Stimulated activated CD8-positive, alpha-beta memory T cell treated with anti-CD3 and anti-CD28 coated beads, Interleukin-7, amount 100 ng/mL, for 24 hours (primary cell): ENCODE measurements at places on chromosomes 1 and 21.

DNA sequence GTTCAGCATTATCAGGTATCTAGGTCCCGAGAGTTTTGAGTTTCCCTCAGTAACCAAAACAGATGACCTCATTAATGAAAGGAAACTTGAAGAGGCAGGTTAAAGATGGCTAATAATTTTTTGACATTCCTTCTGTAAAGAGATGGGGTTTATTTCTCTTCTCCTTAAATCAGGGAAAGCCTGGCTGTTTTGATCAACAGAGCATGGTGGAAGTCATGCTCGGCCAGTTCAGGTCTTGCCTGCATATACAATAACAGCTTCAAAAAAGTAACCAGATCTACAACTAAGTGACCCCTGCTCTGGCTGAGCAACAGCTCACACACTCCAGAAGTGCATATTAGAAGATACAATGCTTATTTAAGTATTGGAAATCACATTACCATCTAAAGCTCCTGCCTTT, 36.6 kb upstream of the POU2F1 start:
- DNase-seq: no peak

- no peak for DNase-seq
Measured at GRCh38 chr21:39630827-39631226, 18.1 kb downstream of the B3GALT5 start.

DNA sequence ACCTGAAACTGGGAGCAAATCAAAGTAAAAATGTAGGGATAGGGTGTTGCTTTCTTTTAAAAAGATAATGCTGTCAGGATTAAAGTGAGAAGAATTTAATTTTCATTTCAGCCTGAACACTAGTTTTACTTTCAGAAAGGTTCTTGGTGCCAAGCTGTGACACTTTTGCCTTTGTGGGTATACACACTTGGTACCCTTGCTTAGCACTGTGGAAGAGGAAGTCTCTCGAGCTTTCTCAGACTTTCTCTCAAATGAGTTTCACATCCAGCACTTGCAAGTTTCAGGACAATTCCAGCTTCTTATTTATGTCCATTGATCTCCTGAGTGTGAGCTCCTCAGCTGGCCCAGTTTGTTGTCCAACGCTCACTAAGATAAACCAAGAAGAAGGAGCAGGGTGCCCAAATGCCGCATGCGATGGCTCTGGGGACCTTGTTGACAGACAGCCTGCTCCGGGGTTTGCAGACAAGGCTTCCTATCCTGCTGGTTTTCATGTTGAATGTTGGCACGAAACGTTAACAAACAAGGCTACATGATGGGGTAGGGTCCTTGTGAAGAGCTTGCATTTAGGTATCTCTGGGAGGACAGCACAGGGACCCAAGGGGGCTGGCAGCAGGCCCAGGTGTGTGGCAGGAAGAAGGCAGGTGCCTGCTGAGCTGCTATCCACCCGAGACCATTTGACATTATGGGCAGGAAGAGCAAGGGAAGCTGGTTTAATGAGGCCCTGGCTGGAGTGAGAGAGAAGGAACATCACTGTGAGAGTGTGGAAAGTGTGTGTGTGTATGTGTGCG, 79.7 kb downstream of the POFUT2 start:
- no peak for DNase-seq

- no peak for DNase-seq
Measured at GRCh38 chr1:17795081-17795809, 40.1 kb downstream of the ACTL8 start.

- DNase-seq: no peak
Measured at GRCh38 chr1:46817814-46818213, 19.0 kb downstream of the CYP4B1 start.

- DNase-seq: no peak
Measured at GRCh38 chr1:38783640-38784229, 75.8 kb downstream of the RRAGC start.

- no peak for DNase-seq
Measured at GRCh38 chr1:201539561-201540431, 869 bp downstream of the NAV1 start.

DNA sequence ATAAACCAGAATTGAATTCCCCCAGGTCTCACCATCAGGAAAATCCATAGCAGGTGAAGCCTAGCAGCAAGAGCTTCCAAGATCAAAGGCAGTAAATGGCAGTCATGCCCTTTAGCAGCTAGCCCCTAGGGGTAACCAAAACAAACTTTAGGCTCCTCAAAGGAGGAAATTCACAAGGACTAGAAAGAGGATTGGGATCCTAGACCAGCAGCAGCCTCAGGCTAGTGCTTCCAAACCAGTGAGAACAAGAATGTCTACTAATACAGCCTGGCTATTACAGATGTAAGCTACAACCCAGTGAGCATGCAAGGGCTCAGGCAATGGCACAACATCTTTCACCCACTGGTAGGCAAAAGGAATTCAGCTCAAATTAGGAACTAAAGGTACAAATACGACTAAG, 11.1 kb upstream of the RIMKLA start:
- DNase-seq: no peak

DNA sequence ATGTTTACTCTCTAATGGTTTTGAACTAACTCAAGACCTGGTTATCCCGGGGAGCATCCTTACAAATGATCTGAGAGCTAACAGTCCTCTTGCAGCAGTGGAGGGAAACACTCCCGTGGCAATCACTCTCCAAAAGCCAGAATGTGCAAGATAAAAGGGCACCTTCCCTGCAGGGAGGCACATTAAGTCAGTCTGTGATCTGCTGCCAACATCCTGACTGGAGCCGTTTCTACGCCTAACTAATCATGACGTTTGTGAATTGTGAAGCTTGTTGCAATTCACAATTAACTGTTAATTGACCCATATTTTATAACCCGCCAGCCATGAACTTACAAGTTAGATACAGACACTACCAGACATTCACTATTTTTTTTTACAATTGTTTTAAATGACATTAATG, 52.1 kb upstream of the LGALS8 start:
- DNase-seq: no peak

DNA sequence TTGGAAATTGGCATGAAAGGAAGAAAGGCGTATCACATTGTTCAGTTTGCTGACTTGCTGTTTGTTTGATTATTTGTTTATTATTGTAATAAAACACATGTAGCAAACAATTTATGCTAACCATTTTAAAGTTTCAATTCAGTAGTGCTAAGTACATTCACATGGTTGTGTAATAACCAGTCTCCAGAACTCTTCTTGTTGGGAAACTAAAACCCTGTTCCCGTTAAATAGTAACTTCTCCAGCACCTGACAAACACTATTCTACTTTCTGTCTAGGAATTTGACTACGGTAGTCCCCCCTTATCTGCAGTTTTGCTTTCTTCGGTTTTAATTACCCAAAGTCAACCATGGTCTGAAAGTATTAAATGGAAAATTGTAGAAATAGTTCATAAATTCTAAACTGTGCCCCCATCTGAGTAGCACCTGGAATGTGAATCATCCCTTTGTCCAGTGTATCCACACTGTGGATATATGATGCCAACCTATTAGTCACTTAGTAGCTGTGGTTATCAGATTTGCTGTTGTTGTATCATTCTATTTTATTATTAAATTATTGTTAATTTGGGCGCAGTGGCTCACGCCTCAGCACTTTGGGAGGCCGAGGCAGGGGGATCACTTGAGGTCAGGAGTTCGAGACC, 5.5 kb downstream of the MORC3 start:
- DNase-seq: no peak
